Activated CD4-positive, alpha-beta memory T cell treated with anti-CD3 and anti-CD28 coated beads, Interleukin-2, amount 10 ng/mL, durations not matched to agents 7 days and 5 days (primary cell): ENCODE measurements at places on chromosomes 11 and 22. TPM values are rescaled to one million over a fixed set of nuclear protein-coding genes. Genes with fewer than 3 reads are reported as not detected.

DNA sequence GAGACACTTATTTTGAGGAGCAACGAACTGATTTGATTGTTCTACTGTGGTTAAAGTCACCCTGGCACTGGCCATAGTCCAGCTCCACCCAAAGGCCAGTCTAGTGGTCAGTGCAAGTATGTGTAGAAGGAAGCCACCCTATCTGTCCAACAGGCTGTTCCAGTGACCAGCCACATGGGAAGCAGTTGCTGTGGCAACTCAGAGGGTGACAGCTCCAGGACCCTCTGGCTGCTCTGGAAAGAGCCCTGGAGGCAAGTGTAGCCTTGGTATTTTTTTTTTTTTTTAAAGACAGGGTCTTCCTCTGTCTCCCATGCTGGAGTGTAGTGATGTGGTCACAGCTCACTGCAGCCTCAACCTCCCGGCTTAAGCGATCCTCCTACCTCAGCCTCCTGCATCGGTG lies 27.8 kb downstream of the LMO1 start:
- no peaks in the 10 kb centered on the region for H3K36me3 ChIP-seq
- no peak for DNase-seq
- H3K4me1 ChIP-seq: peaks cover 4% of the 10 kb centered on the region
- peaks cover under 1% of the 10 kb centered on the region for H3K27me3 ChIP-seq

DNA sequence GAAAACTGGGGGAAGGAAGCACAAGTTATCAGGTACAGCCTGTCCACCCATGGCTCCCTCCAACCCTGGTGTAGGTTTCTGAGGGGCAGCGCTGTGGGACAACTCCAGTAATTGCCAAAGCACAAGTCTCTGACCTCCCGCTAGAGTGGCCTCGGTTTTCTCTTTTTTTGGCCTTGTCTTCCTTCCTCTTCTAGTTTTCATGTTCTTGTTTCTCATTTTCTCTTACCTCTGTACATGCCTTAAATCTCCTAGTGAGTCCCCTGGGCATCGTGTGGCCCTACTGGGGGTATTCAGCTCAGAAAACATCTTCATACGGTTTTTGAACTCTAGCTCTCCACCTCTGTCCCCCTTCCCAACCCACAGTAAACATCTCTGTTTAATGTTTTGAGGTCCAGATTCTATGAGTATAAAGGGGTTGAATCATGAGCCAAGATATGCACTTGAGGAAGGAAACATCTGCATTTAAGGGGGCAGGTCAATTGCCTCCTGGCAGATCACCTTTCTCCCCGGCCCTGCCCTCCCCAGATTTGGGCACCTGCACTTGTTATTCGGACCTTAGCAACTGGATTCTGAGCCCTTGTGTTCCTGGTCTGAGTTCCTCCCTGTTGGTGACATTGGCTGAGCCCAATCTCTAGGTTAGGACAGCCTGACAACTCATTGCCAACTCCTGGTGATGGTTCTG lies 8.4 kb upstream of the LMO2 start:
- peaks cover 63% of the 10 kb centered on the region for H3K27me3 ChIP-seq
- no peak overlapping the region for H3K27ac ChIP-seq
- H3K4me3 ChIP-seq: no peak overlapping the region
- H3K4me1 ChIP-seq: no peaks in the 10 kb centered on the region
- no peak for DNase-seq

GRCh38 chr11:99148352-99148751 lies 127.6 kb downstream of the CNTN5 start:
- no peaks in the 10 kb centered on the region for H3K27me3 ChIP-seq
- H3K4me3 ChIP-seq: no peak overlapping the region
- H3K4me1 ChIP-seq: no peaks in the 10 kb centered on the region
- no peak overlapping the region for H3K27ac ChIP-seq

DNA sequence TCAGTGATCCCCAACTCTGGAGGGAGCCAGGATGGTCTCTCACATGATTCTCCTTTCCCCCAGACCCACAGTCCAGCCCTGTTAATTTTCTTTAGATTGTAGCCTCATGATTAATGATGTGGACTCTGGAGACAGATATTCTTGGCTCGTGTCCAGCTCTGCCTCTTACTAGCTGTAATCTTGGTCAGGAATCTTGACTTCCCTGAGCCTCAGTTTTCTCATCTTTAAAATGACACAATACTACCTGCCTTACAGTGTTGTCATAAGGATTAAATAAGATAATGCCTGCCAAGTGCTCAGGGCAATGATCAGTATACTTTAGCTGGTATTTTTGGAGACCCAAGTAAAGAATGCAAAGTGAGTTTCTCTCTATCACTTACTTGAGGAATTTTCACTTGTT lies 60.0 kb downstream of the SPECC1L start:
- H3K36me3 ChIP-seq: peaks cover 44% of the 10 kb centered on the region
- no peak overlapping the region for H3K4me3 ChIP-seq
- no peak for DNase-seq

GRCh38 chr11:65927904-65928397 lies 8.7 kb downstream of the DRAP1 start:
- H3K36me3 ChIP-seq: no peaks in the 10 kb centered on the region
- DNase-seq: peak; percentile 87
- H3K27ac ChIP-seq: peak overlapping the region; percentile 95
- H3K4me1 ChIP-seq: peaks cover 48% of the 10 kb centered on the region
- no peaks in the 10 kb centered on the region for H3K27me3 ChIP-seq
- peak overlapping the region; percentile 69 for H3K4me3 ChIP-seq

- H3K27ac ChIP-seq: no peak overlapping the region
- no peak overlapping the region for H3K4me3 ChIP-seq
- H3K36me3 ChIP-seq: no peaks in the 10 kb centered on the region
- H3K4me1 ChIP-seq: peaks cover 60% of the 10 kb centered on the region
- H3K27me3 ChIP-seq: no peaks in the 10 kb centered on the region
Measured at GRCh38 chr22:46582281-46582933, 37.8 kb upstream of the GRAMD4 start.

DNA sequence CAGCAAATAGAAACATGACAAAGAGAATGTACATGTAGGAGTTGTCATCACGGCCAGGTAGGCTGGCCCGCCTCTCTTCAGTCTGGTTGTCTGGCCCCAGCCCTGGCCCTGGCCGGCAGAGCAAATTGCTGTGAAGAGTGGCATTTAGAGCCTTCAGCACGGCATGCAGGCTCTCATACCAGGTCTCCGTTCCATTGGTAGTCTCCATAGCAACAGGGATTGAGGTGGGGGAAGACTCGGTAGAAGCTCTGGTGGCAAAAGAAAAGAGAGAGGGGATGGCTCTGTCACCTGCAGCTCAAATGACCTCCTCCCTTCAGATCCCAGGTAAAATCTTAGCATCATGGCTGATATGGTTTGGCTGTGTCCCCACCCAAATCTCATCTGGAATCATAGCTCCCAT lies 10.0 kb downstream of the KCNE3 start:
- no peak overlapping the region for H3K4me3 ChIP-seq
- no peaks in the 10 kb centered on the region for H3K36me3 ChIP-seq
- DNase-seq: no peak
- peaks cover 3% of the 10 kb centered on the region for H3K27me3 ChIP-seq
- H3K27ac ChIP-seq: no peak overlapping the region

DNA sequence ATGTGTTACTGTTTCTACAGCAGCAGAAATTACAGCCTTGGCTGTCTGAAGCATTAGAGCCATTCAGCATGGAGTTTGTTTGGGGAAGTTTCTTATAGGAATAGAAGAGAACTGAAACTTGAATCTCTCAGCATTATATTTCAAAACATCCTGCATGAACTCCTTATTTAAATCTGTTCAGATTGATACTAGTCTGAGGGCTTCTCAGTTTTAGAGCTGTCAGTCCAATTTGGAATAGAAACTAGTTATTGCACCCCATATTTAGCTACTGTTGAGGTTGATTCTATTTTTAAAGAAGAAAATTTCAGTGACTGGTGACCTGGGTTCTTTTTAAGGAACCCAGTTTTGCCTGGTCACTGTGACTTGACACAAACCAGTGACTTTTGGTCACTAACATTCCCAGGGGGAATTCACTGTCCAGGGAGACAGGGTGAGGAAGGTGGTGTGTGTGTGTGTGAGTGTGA lies 126.0 kb upstream of the TTC12 start:
- no peak overlapping the region for H3K27ac ChIP-seq
- H3K4me1 ChIP-seq: no peaks in the 10 kb centered on the region
- peaks cover 12% of the 10 kb centered on the region for H3K27me3 ChIP-seq
- no peak overlapping the region for H3K4me3 ChIP-seq

- DNase-seq: no peak
- H3K36me3 ChIP-seq: no peaks in the 10 kb centered on the region
- H3K27ac ChIP-seq: no peak overlapping the region
- H3K4me1 ChIP-seq: peaks cover 16% of the 10 kb centered on the region
- no peaks in the 10 kb centered on the region for H3K27me3 ChIP-seq
Measured at GRCh38 chr11:2527621-2528291, 82.9 kb downstream of the KCNQ1 start.

- no peaks in the 10 kb centered on the region for H3K4me1 ChIP-seq
- DNase-seq: no peak
- H3K27me3 ChIP-seq: peaks cover 33% of the 10 kb centered on the region
- H3K27ac ChIP-seq: no peak overlapping the region
- no peak overlapping the region for H3K4me3 ChIP-seq
Measured at GRCh38 chr11:125154378-125155099, 10.0 kb upstream of the PKNOX2 start.

GRCh38 chr22:30205281-30206115 lies 41.1 kb downstream of the LIF start:
- no peak for DNase-seq
- H3K4me1 ChIP-seq: peaks cover 20% of the 10 kb centered on the region
- H3K36me3 ChIP-seq: peaks cover 5% of the 10 kb centered on the region
- no peak overlapping the region for H3K4me3 ChIP-seq

DNA sequence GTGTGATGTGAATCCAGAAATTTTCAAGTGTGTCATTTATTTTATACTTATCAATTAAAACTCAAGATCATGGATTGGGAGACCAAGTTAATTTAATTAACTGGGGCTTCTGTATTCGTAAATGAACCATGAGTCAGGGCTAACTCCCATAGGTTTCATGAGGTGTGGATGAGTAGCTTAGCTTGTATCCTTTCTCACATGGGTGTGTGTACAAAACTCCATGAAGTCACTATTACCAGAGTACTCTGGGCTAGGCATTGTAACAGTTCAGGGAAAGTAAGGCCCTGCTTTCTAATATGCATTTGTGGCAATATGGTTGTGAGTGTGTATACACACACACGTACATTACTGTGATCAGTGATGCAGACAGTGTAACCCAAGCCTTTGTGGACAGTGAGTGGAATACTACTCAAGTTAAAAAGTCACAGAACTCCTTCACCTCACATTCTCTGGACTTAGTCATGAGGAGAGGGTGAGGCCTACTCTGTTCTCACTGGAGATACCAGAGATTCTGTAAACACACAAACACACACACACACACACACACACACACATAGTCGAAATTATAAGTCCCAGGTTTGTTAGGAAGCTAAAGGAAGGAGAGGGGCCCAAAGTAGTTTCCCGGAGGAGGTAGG lies 3.5 kb downstream of the CNTF start:
- H3K4me1 ChIP-seq: peaks cover 9% of the 10 kb centered on the region
- DNase-seq: no peak
- H3K4me3 ChIP-seq: no peak overlapping the region
- H3K27me3 ChIP-seq: no peaks in the 10 kb centered on the region
- peaks cover 44% of the 10 kb centered on the region for H3K36me3 ChIP-seq

- no peaks in the 10 kb centered on the region for H3K36me3 ChIP-seq
- H3K27ac ChIP-seq: no peak overlapping the region
- no peak for DNase-seq
- no peaks in the 10 kb centered on the region for H3K4me1 ChIP-seq
- no peaks in the 10 kb centered on the region for H3K27me3 ChIP-seq
Measured at GRCh38 chr11:58671983-58672633, 49.6 kb downstream of the CNTF start.

DNA sequence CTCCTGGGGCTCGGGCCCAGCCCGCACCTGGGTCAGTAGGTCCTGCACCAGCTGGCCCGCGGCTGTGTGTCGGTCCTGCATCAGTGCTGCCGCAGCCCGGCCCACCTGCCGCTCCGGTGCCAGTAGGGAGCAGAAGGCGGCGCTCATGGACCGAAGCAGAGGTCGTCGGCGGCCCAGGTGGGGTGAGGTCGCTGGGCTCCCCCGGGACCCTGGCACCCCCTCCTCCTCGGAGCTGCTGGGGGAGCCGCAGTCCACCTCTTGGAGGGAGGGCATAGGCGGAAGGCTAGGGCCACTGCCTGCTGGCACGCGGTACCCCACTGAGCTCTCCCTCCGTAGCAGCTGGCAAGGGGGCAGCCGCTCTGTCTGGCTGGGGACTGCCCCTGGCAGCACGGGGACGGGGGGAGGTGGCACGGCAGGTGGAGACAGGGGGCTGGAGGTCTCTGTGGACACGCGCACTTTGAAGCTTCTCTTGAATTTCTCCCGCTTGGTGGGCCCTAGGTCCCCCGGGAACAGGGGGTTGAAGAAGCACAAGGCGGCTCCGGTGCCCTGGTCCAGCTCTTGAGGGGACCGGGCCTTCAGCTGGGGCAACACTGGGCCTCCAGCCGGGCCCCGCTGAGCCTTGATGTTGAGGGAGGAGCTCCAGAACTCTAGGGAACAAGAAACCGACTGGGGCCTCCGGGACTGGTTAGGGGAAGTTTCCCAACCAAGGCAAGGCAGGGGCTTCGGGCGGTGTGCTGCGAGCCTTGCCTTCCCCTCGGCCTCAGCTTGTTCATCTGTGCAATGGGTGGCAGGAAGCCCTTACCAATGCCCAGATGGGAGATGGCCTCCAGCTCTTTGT lies 1.4 kb downstream of the RIN1 start:
- peaks cover 25% of the 10 kb centered on the region for H3K4me1 ChIP-seq
- DNase-seq: no peak
- H3K27ac ChIP-seq: no peak overlapping the region
- H3K36me3 ChIP-seq: peaks cover 16% of the 10 kb centered on the region
- no peak overlapping the region for H3K4me3 ChIP-seq

DNA sequence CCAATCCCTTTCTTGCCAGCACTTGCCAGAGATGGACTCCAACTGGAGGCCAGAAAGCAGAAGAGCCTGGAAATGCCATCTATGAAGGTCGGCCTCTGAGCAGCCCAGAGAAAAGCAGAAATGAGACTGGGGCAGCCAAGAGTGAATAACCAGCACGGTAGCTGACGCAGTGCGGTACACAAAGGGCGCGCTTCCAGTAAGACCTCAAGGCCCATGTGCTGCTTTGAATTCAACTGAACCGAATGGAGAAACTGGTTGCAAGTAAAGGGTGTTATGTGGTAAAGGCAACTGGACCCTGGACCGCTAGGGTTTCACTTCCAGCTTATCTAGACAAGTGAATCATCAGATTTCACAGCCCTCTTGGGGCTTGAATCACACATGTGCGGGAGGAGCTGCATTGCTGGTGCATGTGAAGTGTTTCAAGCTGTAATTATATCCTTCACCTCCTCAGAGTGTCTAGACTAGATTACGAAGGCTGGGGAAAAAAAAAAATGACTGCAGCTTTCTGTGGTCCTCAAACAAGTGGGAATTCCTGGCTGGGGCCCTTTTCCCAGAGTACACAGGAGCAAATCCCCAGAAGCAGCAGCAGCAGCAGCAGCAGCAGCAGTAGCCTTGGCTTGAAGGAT lies 128.9 kb downstream of the CCDC34 start:
- H3K4me3 ChIP-seq: no peak overlapping the region
- no peak for DNase-seq
- no peaks in the 10 kb centered on the region for H3K36me3 ChIP-seq
- H3K4me1 ChIP-seq: no peaks in the 10 kb centered on the region
- H3K27ac ChIP-seq: no peak overlapping the region

- H3K36me3 ChIP-seq: no peaks in the 10 kb centered on the region
- no peaks in the 10 kb centered on the region for H3K4me1 ChIP-seq
- DNase-seq: no peak
- no peak overlapping the region for H3K27ac ChIP-seq
- H3K27me3 ChIP-seq: no peaks in the 10 kb centered on the region
- H3K4me3 ChIP-seq: no peak overlapping the region
Measured at GRCh38 chr22:26887456-26887855, 230.1 kb downstream of the MIAT start.

The TPH1 gene
- total RNA-seq: 0.18 TPM

The CARD18 gene
- not detected for total RNA-seq

The TIMP3 gene
- total RNA-seq: not detected

The NFAM1 gene
- 0.63 TPM for total RNA-seq

The GP1BB gene
- total RNA-seq: not detected

The SGSM1 gene
- total RNA-seq: 0.35 TPM

The MS4A15 gene
- total RNA-seq: not detected
